Stimulated activated CD4-positive, alpha-beta T cell treated with anti-CD3 and anti-CD28 coated beads, Interleukin-15, amount 100 ng/mL, for 1 hour (primary cell): ENCODE measurements at places on chromosomes 3 and 15.
A peak's percentile ranks its signal among the peaks of the same experiment; 100 is the strongest.

DNA sequence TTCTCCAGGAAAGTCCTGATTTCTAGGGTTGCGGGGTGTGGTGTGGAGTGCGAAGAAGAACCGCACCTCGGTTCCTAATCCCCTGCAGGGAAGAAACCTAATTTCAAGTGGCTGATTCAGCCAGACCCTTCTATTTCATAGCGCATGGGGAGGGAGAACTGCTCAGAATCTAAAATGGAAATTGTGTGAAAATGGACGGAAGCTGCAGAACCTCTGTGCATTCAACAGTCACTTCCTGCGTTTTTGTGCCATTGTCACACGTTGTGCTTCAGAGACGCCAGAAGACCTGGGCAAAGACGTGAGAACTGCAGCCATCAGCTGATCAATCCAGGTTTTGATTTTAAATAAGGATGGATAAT is 1.2 kb downstream of the SIDT1 start:
- DNase-seq: no peak

- no peak for DNase-seq
These were observed 13.0 kb upstream of the DNAJC13 start for GRCh38 chr3:132404276-132404675.

DNA sequence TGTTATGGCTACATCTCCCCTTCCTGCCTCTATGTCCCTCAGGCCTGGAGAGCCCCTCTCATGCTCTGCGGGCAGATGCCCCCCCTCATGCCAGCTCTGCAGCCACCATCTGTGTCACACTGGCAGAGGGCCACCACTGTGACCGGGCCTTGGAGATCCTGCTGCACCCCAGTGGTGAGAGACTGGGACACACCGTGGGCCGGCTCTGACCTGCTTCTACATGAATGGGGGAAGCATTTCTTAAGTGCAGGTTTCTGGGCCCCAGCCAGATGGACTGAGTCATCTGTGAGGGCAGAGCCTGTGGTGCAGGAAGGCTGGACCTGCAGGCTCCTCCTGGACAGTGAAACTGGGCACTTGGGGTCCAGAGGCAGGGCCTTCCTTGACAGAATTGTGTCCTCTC is 4.8 kb downstream of the VWA5B2 start:
- DNase-seq: no peak

- peak; percentile 46 for DNase-seq
These were observed at the start of gene TBC1D2B for GRCh38 chr15:78077053-78077870. TSS of gene TBC1D2B (minus strand) at chr15:78077711. CDS start at chr15:78077652, 59 bp downstream.

- no peak for DNase-seq
These were observed 10.7 kb upstream of the HPS3 start for GRCh38 chr3:149118724-149119123.

- DNase-seq: no peak
These were observed 136.0 kb upstream of the PTPRG start for GRCh38 chr3:61425356-61425755.

DNA sequence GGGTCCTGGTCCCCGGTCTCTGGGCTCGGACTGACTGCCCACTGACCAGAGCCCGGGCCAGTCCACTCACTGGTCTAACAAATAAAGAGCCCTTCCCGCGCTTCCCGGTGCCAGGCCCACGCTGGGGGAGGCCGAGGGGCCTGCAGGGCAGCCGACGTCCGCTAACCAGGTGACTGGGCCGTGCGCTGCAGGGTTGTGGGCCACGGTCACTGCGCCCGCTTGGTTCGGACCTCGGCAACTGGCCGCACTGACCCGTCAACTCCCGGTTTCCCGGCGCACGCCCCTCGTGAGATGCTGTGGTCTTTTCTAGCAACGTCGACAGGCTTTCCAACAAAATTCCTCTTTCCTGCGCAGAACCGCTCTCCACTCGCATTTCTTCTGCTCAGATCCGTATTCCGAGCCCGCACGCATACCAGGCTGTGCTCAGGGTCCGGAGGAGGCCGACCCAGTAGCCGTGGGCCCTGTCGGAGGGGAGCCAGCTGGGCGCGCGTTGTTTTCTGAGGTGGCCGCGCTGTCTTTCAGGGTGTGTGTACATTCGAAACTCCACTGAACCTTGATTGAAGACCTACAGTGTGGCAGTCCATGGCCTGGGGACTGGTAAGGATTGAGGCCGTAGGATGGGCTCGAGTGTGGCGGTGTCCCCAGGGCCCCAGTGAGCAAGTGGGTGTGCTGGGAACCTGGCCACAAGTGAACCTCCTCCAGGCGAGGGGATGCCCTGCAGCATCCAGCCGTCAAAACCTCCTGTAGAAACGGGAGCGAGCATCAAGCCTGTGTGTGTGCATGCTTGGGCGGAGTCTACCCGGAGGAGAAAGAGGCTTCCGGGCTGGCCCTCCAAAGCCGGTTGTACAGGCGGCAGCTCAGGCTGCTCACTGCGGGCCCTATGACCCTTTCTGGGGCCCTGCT is 875 bp upstream of the NT5DC2 start:
- no peak for DNase-seq

DNA sequence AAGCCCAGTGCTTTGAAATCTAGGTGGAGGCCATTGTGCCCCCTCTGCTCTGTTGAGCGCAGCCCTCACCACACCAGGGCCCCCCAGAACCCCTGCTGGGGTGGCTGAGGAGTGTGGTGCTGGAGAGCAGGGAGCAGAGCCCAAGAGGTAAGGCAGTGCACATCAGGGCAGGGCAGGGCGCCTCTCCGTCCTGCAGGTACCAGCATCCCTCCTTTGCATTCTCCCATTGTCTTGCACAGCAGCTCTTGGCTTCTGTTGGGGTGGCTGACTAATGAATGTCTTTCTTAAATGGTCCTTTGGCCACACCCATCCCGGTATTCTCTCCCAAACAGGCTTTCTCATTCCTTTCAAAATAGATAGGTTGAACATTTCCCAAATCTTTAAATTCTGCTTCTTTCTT is 41.4 kb upstream of the GABRG3 start:
- DNase-seq: no peak

DNA sequence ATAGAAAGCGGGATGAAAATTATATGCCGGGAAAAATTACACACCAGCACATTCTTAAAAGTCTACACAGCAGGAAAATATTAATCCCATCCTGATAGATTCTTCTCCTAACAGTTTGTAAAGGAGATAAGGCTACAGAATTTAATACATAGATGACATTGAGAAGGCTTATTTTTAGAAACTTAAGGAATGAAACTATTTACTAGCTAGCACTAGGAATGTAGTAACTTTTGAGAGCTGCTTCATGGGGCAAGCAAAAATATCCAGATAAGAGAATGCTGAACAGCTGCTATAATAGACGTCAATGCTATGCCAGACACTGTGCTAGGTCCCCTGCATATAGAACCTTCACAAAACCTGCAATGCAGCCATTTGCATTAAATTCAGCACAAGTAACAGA is 912.7 kb upstream of the NR2F2 start:
- no peak for DNase-seq

- no peak for DNase-seq
These were observed 37.3 kb upstream of the TEX9 start for GRCh38 chr15:56327721-56328502.

GRCh38 chr3:112334691-112335433 is 1.9 kb downstream of the CD200 start:
- no peak for DNase-seq

DNA sequence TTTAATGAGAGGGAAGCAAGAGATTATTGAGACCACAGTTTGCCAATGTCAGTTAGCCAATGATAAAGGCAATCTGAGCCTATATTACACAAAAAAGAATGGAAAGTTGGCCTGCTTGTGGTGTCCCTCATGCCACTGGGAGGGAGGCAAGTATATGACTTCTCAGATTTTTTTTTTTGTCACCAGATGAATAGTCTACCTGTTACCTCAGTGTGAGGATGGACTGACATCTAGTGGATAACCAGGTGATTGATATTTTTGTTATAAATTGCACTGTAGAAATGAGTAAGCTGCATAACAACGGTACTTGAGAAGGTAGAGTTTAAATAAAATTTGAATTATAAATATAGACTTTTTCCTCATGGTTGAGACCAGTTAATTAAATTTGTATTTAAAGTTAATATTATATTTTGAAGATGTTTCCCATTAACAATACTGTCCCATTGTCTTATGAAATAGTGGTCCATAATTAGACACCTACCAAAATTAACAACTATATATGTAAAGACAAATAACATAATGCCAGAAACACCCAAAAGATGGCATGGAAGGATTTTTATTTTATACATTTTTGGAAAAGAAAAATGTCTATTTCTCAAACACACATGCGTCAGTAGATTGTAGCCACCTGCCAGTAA is 237.8 kb upstream of the GADL1 start:
- DNase-seq: no peak

DNA sequence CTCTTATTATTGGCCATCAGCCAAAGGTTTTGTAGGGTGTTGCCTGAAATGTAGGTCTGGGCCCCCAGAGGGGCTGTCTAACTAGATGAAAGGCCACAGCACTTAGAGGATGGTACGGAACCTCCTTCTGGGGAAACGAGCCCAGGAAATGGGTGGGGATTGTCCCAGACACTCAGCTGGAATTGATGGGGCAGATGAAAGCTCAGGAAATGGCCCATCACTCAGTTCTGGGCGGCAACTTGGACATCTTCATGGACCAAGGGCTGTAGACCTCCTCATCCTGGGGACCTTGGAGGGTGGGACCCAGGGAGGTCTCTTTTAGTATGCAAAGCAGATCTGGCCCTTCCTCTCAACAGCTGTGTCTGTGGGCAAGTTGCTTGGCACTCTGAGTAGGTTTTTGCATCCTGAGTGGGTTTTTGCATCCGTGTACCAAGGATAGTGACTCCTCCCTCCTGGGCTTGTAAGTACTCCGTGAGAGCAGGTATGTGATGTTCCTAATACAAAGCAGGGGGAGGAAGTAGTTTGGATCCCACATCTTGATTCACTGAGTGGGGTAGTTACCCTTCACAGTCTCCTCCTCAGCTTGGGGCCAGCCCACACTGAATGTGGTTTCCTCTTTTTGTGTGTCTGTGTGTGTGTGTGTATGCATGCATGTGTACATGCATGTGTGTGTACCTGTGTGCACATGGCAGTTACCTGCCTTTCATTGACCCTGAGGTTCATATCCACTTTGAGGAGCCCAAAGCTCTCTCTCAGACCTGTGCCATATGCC is 292.0 kb downstream of the RPLP1 start:
- no peak for DNase-seq

DNA sequence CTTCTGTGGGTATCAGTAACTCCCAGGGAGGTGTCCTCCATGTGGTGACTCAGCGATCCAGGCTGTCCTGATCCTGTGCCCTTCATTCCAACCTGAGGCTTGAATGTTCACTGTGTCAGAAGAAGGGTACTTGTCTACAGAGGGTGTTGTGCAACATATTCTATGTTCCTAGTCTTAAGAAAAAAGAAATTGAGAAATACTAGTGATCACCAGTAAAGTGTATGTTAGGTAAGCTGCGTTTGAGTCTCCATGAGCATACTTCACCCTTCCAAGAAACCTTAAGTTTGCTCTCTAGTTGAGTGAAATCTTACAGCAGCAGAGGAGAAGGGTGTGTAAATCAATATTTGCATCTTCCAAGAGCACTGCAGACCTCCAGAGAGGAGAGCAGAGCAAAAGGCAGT is 122.2 kb upstream of the SLC24A5 start:
- no peak for DNase-seq

- DNase-seq: no peak
These were observed 990 bp downstream of the MYNN start for GRCh38 chr3:169774186-169774585.

- DNase-seq: no peak
These were observed 39.0 kb downstream of the GABPB1 start for GRCh38 chr15:50315814-50316630.

- DNase-seq: no peak
These were observed 117.6 kb upstream of the EIF1B start for GRCh38 chr3:40191850-40192448.

GRCh38 chr15:74830868-74831267 is 4.4 kb downstream of the CPLX3 start:
- no peak for DNase-seq

DNA sequence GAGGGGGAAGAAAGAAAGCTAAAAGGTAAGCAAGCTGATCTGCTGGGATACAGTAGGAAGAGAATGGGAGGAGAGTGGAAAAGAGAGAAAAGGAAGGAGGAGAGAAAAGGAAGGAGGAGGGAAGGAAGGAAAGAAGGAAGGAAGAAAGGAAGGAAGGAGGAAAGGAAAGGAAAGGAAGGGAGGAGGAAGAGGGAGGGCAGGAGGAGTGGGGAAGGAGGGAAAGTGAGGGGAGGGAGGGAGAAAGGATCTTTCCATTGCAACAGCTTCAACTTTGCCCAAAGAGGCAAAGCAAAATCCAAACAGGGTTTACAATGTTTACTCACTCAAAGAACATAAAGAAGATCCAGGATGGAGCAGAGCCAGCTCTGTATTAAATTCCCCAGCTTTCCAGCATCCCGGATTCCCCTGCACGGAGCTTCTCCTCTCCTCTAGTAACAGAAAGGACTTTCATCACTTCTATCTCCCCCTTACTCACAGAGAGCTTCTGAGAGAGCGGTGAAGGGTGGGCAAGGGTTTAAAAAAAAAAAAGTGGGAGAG is 494.2 kb upstream of the PROK2 start:
- DNase-seq: no peak

GRCh38 chr15:70792171-70792573 is 28.8 kb upstream of the UACA start:
- no peak for DNase-seq

- no peak for DNase-seq
These were observed 16.1 kb downstream of the MAP6D1 start for GRCh38 chr3:183809270-183809669.
